ENCODE measurements at places on chromosomes 11 and 22.

GRCh38 chr11:134223121-134223520 lies 646 bp downstream of the NCAPD3 start:
- DNase-seq, result peak; percentile 16

- DNase-seq, result peak; percentile 42
These were observed 17.1 kb upstream of the CSRP3 start for GRCh38 chr11:19218786-19219460.

GRCh38 chr11:69647390-69647748 lies 6.4 kb downstream of the CCND1 start:
- DNase-seq, result no peak

DNA sequence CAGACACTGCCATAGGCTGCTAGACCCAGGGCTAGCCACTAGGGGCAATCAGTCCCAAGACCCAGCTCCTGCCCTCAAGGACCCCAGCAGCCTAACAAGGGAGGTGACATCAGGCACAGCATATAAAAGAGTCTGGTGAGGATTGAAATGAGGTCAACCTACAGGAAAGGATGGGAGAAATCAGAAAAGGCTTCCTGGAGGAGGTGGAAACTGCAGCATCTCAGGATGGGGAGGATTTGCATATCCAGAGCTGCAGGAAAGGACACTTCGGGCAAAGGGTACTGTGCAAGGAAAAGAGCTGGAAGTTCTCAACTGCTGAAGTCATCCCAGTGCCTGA lies 2.9 kb upstream of the ARFGAP2 start:
- DNase-seq, result peak; percentile 52

DNA sequence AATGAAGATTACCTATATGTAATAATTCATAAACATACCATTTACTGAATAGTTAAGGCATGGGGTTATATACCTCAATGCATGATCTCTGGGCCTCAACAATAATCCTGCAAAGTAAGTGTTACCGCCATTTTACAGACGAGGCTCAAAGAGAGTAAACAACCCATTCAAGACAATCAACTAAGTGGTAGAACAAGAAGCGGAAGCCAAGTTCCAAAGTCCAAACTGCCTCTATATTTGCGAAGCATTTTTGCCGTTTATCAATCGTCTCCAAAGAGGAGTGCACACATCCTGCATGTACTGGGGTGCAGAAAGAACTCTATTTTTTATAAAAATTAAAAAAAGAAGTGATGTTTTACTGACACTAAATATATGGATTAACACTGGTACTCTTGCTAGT lies 27.5 kb upstream of the P4HA3 start:
- DNase-seq, result peak; percentile 56

DNA sequence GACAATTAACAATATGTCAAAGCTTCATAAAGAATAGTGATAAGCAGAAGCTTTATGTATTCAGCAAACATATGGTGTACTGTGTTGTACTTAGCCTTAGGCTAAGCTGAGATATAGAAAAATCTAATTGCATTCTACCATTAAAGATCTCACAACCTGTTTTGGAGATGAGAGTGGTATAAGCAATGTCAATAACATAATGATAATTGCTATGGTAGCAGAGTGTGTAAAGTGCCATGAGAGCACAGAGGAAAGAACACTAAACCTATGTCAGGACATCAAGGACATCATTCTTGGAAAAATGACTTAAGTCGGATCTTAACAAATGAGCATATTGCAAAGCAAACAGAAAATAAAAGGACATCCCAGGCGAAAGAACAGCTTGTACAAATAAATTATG lies 28.6 kb upstream of the ANGPTL5 start:
- DNase-seq, result peak; percentile 11

DNA sequence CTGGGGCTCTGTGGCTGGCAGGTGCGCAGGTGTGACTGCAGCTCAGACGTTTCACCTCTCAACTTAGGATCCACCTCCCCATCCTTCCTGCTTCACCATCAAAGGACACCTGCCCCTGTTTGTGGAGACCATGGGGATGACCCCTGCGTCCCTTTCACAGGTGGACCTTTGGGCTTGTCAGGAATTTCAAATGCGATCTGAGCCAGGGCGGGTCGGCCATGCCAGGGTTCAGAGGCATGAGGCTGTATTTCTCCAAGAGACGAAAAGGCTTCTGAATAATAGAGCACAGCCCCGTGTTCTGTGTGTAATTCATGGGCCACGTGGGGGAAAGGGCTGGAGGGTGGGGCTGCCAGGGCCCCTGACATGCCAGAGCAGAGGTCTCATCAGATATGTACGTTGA lies 668.0 kb downstream of the BRD1 start:
- no peak for DNase-seq

GRCh38 chr11:6402061-6402470 lies 11.8 kb downstream of the SMPD1 start:
- DNase-seq, result no peak

DNA sequence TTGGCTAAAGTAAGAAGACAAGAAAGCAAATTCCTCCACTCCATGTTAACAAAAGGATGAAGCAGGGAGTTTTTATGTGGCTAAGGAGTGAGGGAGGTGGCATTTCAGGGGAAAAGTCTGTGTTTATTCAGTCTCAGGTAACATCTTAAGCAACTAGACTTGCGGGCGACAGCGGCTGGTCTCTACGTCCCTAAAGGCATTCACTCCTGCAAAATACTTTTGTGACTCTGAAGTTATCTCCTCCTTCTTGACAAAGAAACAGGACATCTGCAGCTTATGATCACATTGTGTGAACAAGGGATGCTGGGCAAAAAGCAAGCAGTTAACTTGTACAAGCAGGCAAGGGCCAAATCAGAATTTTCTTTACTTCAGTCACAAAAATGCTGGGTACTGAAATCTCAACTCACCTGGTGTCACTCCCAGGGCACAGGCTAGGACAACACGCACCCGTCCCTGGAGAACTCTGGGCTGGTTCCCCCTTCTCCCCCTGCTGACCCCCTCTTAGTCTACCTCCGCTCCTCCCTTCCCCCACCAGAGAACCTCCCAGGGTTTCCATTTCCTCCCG lies 38.3 kb downstream of the IGLL5 start:
- no peak for DNase-seq

- peak; percentile 76 for DNase-seq
These were observed 9.5 kb downstream of the CDC42BPG start for GRCh38 chr11:64834723-64835615.

- no peak for DNase-seq
These were observed 547 bp downstream of the TUBA8 start for GRCh38 chr22:18110954-18111758.

Data from small intestine (tissue), 16 donors.